Small intestine (tissue), 16 donors: ENCODE measurements at places on chromosomes 2 and 18.

DNA sequence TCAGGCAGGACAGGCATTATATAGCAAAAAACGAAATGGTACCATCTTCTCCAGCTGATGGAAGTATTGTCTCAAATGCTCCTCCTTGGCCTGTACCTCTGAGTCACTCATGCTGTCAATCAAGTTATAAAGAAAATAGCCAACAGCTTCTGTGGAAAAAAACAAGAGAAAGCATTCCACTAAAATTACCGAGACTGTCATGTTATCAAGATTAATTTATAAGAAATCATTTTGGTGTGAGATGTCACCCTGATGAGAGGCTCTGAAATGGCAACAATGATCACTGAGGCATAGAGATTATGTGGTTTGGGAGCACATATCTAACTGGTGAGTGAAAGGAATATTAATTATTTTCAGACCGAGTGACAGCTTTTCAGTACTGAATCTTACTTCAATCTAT lies 47.4 kb downstream of the LRPPRC start:
- no peak for DNase-seq

DNA sequence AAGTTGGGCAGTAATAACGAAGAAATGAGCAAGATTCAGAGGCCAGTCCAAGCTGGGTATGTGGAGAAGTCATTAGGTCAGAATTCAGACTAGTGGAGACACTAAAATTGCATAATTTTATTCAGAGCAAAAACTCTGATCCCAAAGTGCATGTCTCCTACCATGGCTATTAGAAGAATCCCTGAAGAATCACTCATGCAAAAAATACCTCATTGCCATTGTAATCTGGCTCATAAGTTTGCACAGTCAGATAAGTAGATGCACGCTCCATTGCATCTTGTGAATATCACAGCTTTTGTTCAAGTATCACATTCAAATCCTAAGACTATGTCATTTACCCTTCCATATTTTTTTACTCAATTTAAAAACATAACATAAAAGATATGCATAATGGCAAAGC lies 692.2 kb upstream of the KLHL29 start:
- no peak for DNase-seq

GRCh38 chr2:139237023-139237422 lies 456.8 kb upstream of the NXPH2 start:
- no peak for DNase-seq

GRCh38 chr2:46497766-46498165 lies 18.4 kb downstream of the TMEM247 start:
- DNase-seq = no peak

DNA sequence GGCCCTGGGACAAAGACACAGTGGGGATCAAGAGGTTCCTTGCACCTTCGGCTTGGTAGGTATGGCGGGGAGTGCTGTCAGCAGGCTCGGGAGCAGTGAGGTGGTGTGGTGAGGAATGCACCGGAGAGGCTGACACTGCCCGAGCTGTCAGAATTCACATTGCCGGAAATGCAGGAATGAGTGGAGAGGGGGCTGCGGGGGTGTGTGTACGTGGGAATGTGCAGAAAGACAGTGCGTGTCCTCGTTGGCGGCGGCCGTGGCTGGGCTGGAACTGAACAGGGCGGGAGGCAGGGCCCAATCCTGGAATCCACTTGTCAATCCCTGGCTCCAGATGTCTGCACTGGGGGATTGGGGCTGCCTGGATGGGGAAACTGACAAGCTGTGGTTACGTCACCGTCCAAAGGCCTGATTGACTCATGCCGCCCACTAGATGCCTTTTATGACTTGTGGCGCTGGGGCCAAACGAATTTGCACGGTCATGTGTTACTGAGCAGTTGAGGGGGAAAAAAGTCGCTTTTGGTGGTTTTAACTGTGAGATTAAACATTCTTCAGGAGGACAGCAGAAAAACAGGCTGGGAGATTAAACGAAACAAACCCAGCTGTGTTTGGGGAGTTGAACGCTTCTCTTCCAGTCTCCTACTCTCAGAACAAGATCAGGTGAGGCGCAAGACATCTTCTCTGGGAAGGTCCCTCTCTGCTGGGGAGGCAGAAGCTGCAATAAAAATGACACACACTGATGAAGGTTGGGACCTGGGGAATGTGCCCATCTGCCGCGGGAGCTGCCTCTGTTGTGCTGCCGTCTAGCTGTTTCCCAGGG lies 189.4 kb upstream of the GLI2 start:
- peak; percentile 88 for DNase-seq

DNA sequence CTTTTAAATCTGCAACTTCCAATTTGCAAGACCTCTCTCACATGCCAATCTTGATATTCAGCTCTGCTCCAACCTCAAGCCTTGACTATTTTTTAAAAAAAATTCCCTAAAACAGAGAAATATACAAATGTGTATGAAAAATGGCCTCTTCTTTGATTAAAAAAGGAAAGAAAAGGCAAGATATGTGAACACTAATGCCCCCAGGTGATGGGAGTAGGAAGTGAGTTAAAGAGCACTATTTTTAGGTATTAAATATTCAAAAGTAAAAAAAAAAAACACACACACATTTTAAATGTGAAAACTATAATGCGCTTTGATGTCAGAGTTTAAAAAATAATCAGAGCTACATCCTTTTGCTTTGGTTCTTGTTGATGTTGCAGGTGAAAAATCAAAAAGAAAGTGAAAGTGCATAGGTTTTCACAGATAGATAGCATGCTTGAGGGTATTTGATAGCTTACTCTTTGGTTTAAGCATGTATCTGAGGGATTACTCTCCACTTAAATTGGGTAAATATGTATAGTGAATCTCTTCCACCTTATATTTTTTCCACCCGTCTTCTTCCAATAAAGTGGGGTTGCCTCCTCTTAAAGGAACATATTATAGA lies 406.0 kb upstream of the POU3F3 start:
- no peak for DNase-seq

- DNase-seq = peak; percentile 93
Measured at GRCh38 chr18:22489704-22490103, 72.0 kb upstream of the CTAGE1 start.

DNA sequence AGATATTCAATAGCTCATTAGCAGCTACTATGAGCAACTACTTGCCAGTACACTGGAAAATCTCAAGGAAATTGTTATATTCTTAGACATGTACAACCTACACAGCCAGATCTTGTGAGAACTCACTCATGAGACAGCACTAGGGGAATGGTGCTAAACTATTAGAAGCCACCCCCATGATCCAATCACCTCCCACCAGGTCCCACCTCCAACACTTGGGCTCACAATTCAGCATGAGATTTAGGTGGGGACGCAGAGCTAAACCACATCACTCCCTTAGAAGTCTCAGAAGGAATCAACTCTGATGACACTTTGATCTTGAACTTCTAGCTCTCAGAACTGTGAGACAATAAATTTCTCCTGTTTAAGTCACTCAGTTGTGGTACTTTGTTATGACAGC lies 418.3 kb upstream of the SPHKAP start:
- no peak for DNase-seq

GRCh38 chr2:190881598-190882410 lies 1.2 kb downstream of the GLS start:
- DNase-seq = peak; percentile 77

DNA sequence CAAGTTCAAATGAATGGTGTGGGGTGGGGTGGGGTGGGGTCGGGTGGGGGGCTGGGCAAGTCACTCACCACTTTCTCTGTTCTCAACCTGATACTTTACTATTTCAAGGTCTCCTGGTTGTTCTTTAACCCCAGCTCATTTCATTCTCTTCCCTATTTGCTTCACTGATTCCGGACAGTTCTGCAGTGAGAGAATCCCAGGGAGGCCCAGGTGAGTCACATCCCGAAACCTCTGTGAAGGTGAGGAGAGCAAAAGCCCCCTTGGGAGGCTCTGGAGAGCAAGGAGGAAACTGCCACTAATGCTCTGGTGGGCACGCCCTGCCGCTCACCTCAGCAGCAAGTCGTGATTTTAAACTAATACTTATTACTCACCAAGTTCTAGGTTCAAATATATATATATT lies 8.9 kb downstream of the EDAR start:
- no peak for DNase-seq

GRCh38 chr2:69196327-69197117 lies 183.5 kb downstream of the ANTXR1 start:
- DNase-seq = no peak

DNA sequence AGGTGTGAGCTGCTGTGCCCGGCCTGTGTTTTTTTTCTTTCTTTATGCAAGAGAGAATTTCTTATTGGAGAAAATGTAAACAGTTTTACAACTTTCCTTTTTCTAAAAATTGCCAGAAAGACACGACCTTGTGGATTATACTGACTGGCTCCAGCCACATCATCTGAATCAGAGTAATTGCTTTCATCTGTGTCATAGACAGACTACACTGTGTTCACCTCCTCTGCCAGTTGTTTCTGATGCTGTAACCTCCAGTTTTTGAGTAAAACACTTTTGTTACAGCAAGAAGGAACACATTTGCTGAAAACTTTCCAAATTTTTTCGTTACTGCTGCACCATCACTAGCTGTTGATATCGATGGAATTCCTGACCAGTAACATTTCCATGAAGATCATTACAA lies 43.9 kb upstream of the PLEKHM3 start:
- no peak for DNase-seq

DNA sequence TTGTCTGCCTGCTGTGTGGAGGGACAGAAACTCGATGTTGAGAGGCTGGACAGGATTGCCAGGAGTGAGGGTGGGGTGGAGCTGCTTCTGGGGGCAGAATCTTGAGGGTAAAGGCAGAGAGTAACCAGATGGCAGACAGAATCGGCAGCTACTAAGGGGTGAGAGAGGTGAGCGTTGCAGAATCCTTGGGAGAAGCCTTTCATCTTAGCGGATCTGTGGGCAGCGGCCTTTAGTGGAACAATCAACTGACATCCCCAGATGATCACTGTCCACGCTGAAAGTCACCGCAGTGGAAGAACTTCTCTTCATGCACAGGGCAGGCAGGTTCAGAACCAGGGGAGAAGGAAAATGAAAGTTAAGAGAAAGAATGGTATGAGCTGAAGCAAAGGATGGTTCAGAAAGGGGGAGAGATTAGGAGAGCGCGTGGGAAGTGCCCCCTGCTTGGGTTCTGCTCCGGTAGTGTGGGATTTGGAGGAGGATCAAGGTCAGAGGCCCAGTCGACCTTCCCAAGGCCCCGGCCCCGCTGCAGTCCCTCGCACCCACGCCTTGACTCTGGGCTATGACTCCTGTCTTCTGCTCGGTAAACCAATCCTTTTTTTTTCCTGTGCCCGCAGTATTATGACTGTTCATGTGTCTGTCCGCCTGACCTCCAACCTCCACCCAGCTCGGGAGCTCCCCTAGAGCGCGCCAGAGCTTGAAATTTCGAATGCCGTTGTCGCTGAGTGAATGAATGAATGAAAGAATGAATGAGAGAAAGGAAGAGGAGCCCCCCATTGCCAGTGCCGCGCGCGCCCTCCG lies 584 bp downstream of the BOLA3 start:
- DNase-seq = no peak

- DNase-seq = no peak
Measured at GRCh38 chr2:118847762-118848172, 319 bp upstream of the EN1 start.

GRCh38 chr2:64349131-64349530 lies 104.8 kb upstream of the LGALSL start:
- DNase-seq = no peak

DNA sequence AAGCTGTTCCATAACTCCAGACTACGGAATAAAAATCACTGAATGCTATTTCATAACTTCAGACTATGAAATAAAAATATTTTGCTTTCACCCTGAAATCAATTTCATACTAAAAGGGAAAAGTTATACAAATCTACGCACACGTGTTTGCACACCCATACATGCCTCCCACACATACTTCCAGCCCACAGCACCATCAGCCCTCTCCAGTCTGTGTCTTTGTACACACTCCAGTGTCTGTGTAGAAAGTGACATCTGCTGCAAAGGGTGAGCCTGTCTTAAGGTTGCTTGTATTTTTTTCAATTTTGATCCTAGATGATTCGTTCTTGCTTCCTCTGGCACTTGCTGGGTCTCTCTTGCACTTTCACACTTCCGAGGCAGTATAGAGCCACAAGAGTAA lies 53.6 kb downstream of the VIT start:
- DNase-seq = no peak

GRCh38 chr2:79844011-79844410 lies 331.2 kb downstream of the CTNNA2 start:
- DNase-seq = no peak

- no peak for DNase-seq
Measured at GRCh38 chr2:174365571-174365970, 30.0 kb upstream of the SCRN3 start.

DNA sequence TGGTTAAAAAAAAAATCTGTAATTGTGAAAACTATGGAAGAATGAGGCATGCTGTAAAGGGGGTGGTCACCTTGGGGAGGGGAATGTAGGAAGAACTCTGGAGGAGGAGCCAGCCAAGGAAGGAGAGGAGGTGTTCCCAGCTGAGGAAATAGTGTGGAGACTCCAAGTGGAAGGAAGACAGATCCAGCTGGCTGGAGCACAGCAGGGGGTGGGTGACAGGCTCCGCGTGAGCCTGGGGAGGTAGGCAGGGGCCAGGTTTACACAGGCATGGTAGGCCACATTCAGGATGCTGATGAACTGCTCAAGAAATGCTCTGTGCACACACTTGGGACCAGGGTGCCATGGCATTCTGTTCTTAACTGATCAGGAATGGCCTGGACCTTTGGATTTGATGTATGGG lies 16.8 kb downstream of the AFF3 start:
- no peak for DNase-seq

GRCh38 chr18:36402765-36403396 lies 105.4 kb downstream of the FHOD3 start:
- DNase-seq = no peak

DNA sequence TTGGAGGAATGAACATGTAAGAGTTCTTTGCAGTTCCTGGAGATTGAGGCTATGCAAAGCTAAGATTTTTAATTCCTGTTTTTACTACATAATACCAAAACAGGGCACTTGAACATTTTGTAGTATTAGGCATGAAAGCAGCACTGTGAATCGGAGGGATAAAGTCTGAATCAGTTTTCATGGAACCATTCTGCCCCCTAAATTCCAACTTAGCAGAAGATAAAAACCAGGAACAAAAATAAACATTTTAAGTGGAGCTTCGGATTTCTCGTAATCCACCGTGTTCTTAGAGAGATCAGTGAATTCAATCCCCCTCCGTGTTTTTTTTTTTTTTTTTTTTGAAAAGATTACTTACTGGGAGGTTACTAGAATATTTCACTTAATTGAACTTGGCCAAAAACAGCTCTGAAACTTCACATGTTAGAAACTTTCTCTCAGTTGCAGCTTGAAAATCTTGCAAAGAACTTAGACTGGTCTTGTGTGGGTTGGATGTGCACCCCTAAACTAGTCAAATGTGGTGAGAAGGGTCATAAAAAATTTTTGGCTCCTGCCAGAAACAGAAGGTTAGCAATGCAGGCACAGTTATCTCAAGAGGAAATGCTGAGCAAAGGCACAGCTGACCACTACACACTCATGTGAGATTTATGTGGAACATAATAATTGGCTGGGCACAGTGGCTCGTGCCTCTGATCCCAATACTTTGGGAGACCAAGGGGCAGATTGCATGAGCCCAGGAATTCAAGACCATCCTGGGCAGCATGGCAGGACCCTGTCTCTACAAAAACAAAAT lies 145.4 kb upstream of the RNF152 start:
- no peak for DNase-seq

- no peak for DNase-seq
Measured at GRCh38 chr2:60510713-60511112, 42.7 kb downstream of the BCL11A start.
